Suppressor macrophage treated with lipopolysaccharide for 1 hour (primary cell): ENCODE measurements at places on chromosomes 4 and X.

GRCh38 chr4:168781341-168781740 lies 228.7 kb downstream of the CBR4 start:
- DNase-seq: no peak

DNA sequence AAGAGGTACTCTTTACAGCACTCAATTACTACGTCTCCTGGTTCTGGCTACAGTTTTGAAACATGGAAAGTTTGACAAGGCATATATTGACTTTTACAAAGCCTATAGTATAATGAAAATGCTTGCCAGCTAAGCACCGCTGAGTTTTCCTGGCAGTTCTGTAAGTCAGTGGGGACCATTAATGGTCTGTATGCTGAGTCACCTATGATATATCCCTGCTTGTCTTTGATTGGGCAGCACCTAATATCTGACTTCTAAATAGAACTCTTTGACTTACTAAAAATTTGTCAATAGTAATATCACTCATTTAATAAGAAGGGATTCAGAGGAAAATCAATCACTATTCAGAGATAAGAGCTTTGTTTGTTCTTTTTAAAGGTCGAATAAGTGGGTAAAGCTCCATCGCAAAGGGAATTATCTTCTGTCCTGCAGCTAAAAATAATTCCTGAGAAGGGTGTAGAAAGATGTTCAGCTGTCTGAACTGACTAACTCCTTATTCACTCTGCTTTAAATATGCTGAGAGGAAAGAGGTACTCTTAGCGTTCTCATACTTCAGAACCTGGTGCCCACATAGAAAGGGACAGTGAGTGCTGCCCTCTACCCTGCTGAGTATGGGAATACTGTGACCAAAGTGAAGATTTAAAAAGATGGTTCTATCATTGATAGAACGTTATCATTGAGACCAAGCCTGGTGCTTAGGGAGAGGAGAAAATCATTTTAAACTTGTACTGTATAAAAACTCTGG lies 959 bp downstream of the SMPX start:
- DNase-seq: no peak

- DNase-seq: peak; percentile 25
Measured at GRCh38 chrX:143437439-143437838, 79.8 kb downstream of the SPANXN3 start.

- no peak for DNase-seq
Measured at GRCh38 chr4:20253735-20254409, 2.2 kb downstream of the SLIT2 start.

DNA sequence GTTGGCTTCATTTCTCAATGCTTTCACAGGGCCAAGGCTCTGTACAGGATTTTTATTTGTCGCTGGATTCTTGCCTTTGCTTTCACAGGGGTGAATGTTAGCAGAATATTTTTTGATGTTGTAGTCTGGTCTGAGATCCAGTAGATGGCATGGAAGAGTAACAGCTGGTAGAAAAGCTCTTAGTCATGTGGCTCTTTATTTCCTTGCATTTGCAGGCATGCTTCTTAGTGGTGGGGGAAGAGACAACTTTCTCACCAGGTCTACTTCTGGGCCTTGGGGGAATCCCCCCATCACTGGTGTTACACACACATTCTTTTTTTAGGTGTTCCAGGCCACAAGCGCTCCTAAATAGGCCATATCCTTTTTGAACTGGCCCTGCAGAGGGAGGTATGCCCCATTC lies 58.2 kb upstream of the DKK2 start:
- no peak for DNase-seq

- peak; percentile 68 for DNase-seq
Measured at GRCh38 chrX:107686792-107687191, 58.5 kb downstream of the PRPS1 start.

DNA sequence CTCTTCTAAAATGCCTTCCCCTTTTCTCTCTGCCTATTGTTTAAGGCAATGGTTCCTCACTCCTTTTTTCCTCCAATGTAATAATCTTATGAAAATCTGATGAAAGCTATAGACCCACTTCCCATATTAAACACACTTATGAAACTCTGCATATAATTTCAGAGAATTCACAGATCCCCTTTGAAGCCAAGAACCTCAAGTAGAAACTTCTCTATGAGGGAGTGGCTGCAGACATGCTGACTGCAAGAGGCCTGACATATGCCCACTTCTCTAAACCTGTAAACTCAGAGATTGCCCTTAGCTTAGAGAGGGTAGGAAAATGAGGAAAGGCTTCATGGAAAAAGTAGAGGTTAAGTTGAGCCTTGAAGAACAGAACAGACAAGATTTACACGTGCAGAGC lies 37.6 kb downstream of the TAB3 start:
- no peak for DNase-seq

DNA sequence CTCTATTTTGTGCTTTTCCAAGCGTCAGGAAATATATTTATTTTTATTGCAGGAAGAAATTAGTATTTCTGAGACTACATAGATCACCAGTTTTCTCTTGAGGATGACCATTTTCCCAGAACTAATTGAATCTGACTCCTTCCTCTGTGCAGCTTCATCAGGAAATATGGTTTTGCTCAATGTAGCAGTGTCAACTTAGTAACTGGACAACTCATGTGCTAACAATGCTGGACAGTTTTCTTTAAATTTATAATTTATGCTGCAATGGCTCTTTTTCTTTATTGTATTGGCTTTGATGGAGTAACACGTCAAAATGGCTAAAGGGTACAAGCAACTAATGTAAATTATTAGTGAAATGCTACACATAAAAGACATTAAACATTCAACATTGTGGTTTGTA lies 531.5 kb downstream of the ANKRD50 start:
- DNase-seq: no peak

GRCh38 chrX:44022964-44023363 lies 49.8 kb upstream of the NDP start:
- no peak for DNase-seq

GRCh38 chr4:76199664-76200211 lies 13.9 kb downstream of the SCARB2 start:
- peak; percentile 65 for DNase-seq

GRCh38 chr4:101870874-101871273 lies 80.3 kb downstream of the BANK1 start:
- DNase-seq: no peak

DNA sequence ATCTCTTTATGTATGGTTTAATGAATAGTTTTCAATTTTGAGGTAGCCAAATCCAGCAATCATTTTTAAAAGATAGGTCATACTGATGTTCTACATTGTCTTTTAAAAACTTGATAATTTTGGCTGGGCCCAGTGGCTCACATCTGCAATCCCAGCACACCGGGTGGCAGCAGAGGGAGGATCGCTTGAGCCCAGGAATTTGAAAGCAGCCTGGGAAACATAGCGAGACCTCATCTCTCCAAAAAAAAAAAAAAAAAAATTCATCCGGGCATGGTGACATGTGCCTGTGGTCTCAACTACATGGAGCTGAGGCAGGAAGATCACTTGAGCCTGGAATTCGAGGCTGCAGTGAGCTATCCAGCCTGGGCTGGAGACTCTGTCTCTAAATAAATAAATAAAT lies 419.8 kb downstream of the GALNTL6 start:
- DNase-seq: no peak

GRCh38 chr4:94334962-94335361 lies 7.7 kb downstream of the HPGDS start:
- DNase-seq: no peak

- no peak for DNase-seq
Measured at GRCh38 chr4:122687531-122688061, 44.9 kb upstream of the BBS12 start.

DNA sequence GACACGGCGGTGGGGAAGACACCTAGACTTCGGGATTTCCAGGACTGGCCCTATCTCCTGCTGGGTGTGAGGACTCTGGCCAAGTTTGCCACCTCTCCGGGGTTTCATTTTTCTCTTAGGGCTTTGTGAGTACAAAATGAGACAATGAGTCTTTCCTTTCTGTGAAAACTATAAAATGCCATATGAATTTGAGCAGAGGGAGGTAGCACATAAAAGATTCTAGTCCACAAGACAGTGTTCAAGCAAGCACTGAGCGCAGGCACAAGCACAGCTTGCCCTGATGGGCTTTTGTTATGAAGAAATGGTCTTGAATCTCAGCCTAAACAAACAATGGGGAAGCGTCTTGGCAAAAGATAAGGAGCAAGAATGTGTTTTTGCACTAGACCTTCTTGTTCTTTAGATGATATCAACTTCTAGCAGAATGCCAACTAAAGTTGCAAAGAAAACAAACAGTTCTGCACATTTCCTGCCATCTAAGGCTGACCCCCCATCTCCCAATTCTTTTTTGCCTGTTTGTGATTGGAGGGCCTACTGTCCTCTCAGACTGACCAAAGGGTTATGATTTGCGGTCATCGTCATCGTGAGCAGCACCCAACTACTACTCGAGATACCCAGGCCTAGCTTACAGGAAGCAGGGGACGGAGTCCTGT lies 73.0 kb upstream of the ZNF518B start:
- no peak for DNase-seq

DNA sequence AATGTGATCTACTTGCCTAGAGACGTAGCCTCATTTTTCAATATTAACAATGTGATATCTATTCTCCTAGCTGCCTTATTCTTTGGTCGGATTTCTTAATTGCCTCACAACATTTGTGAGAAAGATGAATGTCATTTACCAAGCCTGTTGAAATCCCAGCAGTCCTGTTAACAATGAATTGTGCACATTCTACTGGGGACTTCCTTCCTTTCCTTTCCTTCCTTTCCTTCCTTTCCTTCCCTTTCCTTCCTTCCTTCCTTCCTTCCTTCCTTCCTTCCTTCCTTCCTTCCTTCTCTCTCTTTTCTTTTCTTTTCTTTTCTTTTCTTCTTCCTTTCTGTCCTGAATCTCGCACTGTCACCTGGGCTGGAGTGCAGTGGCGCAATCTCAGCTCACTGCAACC lies 107.1 kb downstream of the GPAT3 start:
- DNase-seq: no peak

GRCh38 chr4:98512918-98513317 lies 145.5 kb downstream of the TSPAN5 start:
- no peak for DNase-seq

- no peak for DNase-seq
Measured at GRCh38 chr4:83089410-83090157, 24.9 kb downstream of the PLAC8 start.

DNA sequence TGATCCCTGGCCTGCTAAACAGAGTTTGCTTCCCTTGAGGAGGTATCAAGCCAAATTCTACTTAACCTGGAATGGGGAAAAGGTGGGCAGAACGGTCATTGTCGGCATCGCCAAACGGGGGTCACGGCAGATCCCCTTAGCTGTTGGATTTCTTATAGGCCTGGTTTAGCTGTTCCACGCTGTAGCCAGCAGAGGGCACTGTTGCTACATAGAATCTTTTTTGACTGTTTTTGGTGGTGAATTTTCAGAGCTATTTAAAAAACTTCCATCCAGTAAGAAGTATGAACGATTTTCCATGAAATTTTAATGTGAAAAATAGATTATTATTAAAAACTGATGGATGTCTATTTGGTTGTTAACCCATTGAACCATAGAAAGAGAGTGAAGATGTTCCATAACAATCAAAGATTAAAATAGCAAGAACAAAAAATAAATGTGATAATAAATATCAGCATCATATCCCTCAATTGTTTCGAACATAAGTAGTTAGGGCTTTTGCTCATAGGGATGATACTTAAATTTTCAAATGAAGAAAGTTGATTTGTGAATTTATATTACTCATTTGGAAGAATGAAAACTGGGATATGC lies 56.6 kb downstream of the LINC00632 start:
- peak; percentile 47 for DNase-seq

GRCh38 chr4:114481856-114482255 lies 116.8 kb upstream of the UGT8 start:
- no peak for DNase-seq

GRCh38 chr4:80017125-80017854 lies 55.7 kb downstream of the ANTXR2 start:
- DNase-seq: peak; percentile 87

- no peak for DNase-seq
Measured at GRCh38 chr4:38621831-38622230, 42.2 kb upstream of the KLF3 start.

- DNase-seq: no peak
Measured at GRCh38 chr4:6268650-6269615, 717 bp upstream of the WFS1 start.

DNA sequence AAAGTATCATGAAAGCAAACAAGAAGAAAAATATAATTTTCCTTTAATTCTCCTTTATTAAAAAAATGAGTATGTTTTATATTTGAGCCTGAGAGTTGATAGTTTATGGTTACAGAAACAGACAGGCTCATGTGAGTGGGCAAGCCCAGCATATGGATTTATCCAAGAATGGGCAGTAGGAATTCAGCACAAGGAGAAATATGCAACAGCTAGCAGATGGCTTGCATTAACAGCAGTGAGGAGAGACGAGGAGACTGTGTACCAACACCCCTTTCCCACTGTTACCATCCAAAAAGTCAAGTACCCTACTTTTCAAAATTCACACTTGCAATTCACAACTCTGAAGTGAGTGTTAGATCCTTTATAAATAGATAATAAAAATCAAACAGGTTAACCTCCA lies 1760.2 kb upstream of the TENM3 start:
- DNase-seq: no peak

GRCh38 chrX:44621078-44621477 lies 78.4 kb upstream of the FUNDC1 start:
- peak; percentile 72 for DNase-seq

DNA sequence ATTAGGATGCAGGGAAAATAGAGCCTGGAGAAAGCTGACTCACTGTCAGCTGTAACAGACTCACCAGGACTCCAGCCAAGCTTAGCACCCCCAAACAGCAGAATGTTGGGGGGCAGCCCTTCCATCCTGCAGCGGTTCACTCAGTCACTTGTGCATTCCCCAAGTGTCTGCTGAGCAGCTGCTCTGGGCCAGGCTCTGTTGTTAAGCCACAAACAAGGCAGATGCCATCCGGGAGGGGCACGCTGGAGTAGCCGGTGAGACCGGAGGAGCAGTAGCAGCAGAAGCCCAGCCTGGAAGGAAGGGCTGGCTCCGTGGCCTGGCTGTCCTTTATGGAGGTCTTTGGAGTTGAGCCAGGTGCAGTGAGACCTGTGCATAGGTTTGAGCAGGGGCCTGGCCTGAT lies 22.0 kb downstream of the CCNQ start:
- no peak for DNase-seq

DNA sequence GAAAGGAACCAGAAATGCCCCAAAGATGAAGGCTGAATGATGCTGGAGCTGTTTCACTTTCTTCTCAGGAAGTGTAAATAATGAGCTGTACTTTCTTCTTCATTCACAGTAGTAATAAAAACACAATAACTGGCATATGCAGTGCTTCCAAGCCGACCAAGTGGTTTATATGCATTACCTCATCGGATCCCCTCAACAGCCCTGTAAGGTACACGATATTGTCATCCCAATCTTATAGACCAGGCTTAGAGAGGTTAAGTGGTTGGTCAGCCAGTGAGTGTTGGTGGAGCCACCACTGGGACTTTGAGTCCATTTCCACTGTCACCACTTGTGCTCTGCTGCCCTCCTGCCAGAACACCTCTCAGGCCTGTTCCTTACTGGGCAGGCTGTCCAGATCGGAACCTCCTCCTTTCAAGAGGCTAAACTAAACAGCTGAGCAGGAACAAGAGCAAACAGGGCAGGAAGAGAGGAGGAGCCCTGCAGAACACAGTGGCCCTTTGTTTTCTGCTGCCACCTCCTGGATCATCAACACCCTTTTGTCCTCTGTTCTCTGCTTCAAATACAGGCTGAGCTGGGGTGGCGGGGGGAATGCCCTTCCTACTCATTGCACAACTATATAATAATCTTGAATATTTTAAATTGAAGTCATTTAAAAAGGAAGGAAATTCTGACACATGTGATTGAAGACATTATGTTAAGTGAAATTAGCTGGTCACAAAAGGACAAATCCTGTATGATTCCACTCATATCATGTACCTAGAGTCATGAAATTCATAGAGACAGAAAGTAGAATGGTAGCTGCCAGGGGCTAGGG lies 112.5 kb upstream of the ATP6AP2 start:
- DNase-seq: peak; percentile 72

- no peak for DNase-seq
Measured at GRCh38 chrX:19750783-19751467, 136.5 kb downstream of the SH3KBP1 start.
